ENCODE measurements at places on chromosomes 2 and 18. TPM values are rescaled to one million over a fixed set of nuclear protein-coding genes. Genes with fewer than 3 reads are reported as not detected.
A peak's percentile ranks its signal among the peaks of the same experiment; 100 is the strongest.

DNA sequence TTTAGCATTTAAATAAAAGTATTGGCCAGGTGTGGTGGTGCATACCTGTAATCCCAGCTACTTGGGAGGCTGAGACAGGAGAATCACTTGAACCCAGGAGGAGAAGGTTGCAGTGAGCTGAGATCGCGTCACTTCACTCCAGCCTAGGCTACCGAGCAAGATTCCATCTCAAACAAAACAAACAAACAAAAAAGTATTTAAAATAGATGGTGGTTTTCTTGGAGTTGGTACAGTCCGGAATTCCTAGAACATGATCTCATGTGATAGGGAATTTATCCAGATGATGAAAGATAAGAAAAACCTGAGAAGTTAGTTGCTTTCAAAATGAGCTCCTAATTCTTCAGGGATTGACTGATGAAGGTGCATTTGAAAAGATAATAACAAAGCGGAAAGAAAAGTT, 62.0 kb downstream of the BIRC6 start:
- H3K27ac ChIP-seq, result no peak overlapping the region
- 0 out of 2 replicates have a peak, but pooled peaks cover 1% of the 10 kb centered on the region for H3K36me3 ChIP-seq
- no peaks in the 10 kb centered on the region for H3K27me3 ChIP-seq
- no peak overlapping the region for H3K4me3 ChIP-seq

DNA sequence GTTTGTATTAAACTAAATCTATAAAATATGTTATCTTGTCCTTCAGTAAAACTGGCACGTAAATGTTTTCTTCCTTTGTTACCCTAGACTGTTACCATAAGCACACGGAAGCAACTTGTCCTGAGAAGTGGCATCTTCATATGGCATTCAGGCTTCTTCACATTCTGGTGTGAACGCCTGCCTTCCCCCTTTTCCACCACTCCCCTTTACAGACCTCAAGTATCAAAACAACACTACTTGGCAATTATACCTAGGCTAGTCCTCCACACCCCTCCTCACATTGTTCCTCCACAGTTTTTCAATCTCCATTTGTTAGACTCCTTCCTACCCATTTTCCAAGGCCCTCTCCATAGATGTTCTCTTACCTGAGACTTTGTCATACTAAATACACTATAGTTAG, 2.9 kb downstream of the MEX3C start:
- no peaks in the 10 kb centered on the region for H3K27me3 ChIP-seq
- H3K36me3 ChIP-seq, result no peaks in the 10 kb centered on the region
- H3K27ac ChIP-seq, result peak overlapping the region; percentile 43
- no peaks in the 10 kb centered on the region for H3K4me1 ChIP-seq
- peak overlapping the region; percentile 57 for H3K4me3 ChIP-seq

Gene CFC1
- total RNA-seq, result not detected

DNA sequence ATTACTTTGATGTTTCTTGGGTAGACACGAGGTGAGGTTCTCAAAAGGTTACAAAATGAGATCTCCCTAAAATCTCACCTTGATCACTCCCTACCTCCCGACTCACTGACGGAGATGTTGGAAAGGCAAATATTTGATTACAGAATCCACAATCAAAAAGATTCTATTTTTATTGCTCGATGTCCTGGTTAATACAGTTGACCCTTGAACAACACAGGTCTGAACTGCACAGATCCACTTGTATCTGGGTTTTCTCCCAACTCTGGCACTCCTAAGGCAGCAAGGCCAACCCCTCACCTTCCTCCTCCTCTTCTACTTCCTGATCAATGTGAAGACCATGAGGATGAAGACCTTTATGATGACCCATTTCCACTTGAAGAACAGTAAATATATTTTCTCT, 125.3 kb downstream of the C2orf74 start:
- peak overlapping the region; percentile 86 for H3K27ac ChIP-seq
- H3K4me1 ChIP-seq, result peaks cover 6% of the 10 kb centered on the region
- no peak for DNase-seq
- peaks cover 1% of the 10 kb centered on the region for H3K36me3 ChIP-seq
- H3K4me3 ChIP-seq, result no peak overlapping the region

DNA sequence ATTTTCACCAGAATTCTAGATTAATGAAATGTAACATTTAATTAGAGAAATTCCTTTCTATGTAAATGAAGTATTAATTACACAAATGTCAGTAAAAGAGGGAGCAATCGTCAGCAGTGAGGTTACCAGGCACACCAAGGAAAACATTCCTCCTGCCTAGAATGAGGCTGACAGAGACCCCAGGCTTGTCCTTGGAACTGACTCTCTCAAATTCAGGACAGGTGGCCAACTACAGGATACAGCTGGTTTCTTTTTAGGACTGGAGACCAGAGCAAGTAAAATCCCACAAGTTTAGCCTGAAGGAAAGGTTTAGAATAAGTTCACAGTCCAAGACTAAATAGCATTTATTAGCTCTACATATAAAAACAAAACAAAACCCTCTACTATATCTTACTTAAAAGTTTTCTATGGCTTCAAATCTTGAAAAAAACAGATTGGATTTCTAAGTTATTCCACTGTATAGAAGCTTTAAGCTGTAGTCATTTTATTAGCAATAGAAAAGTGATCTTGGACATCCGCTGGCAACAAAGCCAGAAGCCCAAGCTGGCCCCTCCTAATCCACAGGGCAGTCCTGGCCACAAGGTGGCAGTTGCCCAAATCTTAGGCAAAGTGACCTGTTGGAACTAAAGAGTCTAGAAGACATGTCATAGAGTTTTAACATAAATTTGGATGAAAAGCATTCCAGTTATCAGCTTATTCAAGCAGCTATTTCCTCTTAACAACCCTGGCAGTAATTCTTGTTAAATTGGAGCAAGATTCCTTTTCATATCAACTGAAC, 81.0 kb downstream of the SP3 start:
- no peak overlapping the region for H3K27ac ChIP-seq
- peak; percentile 56 for DNase-seq
- H3K36me3 ChIP-seq, result no peaks in the 10 kb centered on the region
- H3K4me3 ChIP-seq, result no peak overlapping the region
- no peaks in the 10 kb centered on the region for H3K4me1 ChIP-seq

GRCh38 chr2:10792001-10792634, 20.5 kb downstream of the PDIA6 start:
- DNase-seq, result no peak
- no peak overlapping the region for H3K4me3 ChIP-seq

DNA sequence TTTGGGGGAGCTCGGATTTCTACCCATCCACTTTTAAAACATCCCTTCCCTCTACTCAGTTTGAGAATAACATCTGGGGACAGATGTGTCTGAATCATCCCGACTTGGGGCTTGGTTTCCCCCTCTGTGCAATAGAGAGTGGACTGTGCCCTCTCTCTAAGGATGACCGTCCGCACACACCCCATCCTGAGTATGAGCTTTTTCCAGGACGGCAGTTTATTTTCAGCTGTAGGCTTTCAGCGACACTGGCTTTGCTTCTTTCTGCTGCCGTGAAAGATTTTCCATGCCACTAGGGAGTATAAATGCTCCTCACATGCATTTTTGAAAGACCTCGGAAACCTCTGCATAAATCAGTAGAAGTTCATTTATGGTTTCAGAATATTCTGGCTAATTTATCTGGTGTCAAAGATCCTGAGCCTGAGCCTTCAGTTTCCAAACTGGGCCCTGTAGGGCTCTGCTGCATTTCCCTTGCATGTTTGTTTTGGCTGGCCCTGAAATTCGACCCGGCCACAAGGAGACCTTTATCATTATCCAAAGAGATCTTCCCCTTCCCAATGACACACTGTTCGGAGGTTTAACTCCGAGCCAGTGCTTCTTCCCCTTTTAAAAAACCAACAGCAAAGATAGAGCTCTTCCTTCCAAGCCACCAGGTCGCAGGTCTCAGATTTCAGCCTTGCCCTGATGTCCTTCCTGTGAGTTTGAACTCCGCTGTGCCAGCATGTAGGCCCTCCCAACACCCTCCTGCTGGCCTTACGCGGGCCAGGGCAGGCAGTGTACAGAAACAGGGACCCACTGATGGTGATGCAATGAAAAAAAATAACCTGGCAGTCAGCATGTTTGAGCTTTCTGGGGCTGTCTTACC, 53.3 kb downstream of the FECH start:
- no peaks in the 10 kb centered on the region for H3K36me3 ChIP-seq
- peaks cover 16% of the 10 kb centered on the region for H3K4me1 ChIP-seq
- H3K27ac ChIP-seq, result peak overlapping the region; percentile 21
- H3K27me3 ChIP-seq, result no peaks in the 10 kb centered on the region

- no peaks in the 10 kb centered on the region for H3K4me1 ChIP-seq
- H3K27ac ChIP-seq, result no peak overlapping the region
These were observed 565.2 kb upstream of the LINC00305 start for GRCh38 chr18:64714086-64714485.

DNA sequence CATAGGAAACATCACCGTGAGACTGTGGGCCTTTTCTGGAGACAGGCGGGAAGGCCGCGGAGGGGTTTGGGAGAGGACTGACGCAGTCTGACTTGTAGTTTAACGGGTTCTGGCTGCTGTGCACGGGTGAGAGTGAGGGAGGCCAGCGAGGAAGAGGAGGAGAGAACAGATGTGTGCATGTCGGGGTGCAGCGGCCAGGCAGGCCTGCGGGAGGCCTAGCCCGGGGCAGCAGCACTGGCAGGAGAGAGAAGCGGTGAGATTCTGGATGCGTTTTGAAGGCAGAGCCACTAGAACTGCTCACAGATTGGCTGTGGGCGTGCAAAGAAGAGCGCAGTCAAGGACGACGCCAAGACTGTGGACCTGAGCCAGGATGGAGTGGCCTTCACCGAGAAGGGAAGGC, 53.9 kb downstream of the PTGR3 start:
- DNase-seq, result no peak
- H3K27me3 ChIP-seq, result no peaks in the 10 kb centered on the region
- no peaks in the 10 kb centered on the region for H3K36me3 ChIP-seq
- H3K27ac ChIP-seq, result no peak overlapping the region
- no peaks in the 10 kb centered on the region for H3K4me1 ChIP-seq

GRCh38 chr2:129253461-129253812, 726.0 kb upstream of the RAB6C start:
- no peak overlapping the region for H3K4me3 ChIP-seq
- no peaks in the 10 kb centered on the region for H3K4me1 ChIP-seq
- H3K27ac ChIP-seq, result no peak overlapping the region
- DNase-seq, result peak; percentile 24
- H3K27me3 ChIP-seq, result no peaks in the 10 kb centered on the region

All from Caco-2 (cell line).